ENCODE measurements at places on chromosomes 5 and 9. TPM values are rescaled to one million over a fixed set of nuclear protein-coding genes. Genes with fewer than 3 reads are reported as not detected.

Gene DMRT2
- not detected for total RNA-seq

Gene ARL14EPL
- total RNA-seq: 0.40 TPM

Gene ZNF300
- total RNA-seq: 7.2 TPM

Gene SLC6A19
- total RNA-seq: not detected

Gene SOX30
- total RNA-seq: not detected

Gene ABL1
- total RNA-seq: 63.4 TPM

Gene RXFP3
- not detected for total RNA-seq

Gene RGS14
- total RNA-seq: 0.51 TPM

Gene FBLL1
- total RNA-seq: 0.32 TPM

Gene ZNF782
- 4.4 TPM for total RNA-seq

Gene FAM151B
- total RNA-seq: 3.1 TPM

Gene SLC34A1
- total RNA-seq: not detected

Gene STKLD1
- 1.4 TPM for total RNA-seq

Gene UGCG
- 172 TPM for total RNA-seq

Gene FOXD4
- 0.52 TPM for total RNA-seq

Gene TAF11L3
- total RNA-seq: not detected

Gene TRIM36
- 5.4 TPM for total RNA-seq

Gene TTLL11
- total RNA-seq: 3.4 TPM

Measured in LHCN-M2 (cell line).